ENCODE measurements at places on chromosomes 16 and 17.

GRCh38 chr16:68070249-68070730 lies 14.9 kb upstream of the NFATC3 start:
- no peak for DNase-seq

DNA sequence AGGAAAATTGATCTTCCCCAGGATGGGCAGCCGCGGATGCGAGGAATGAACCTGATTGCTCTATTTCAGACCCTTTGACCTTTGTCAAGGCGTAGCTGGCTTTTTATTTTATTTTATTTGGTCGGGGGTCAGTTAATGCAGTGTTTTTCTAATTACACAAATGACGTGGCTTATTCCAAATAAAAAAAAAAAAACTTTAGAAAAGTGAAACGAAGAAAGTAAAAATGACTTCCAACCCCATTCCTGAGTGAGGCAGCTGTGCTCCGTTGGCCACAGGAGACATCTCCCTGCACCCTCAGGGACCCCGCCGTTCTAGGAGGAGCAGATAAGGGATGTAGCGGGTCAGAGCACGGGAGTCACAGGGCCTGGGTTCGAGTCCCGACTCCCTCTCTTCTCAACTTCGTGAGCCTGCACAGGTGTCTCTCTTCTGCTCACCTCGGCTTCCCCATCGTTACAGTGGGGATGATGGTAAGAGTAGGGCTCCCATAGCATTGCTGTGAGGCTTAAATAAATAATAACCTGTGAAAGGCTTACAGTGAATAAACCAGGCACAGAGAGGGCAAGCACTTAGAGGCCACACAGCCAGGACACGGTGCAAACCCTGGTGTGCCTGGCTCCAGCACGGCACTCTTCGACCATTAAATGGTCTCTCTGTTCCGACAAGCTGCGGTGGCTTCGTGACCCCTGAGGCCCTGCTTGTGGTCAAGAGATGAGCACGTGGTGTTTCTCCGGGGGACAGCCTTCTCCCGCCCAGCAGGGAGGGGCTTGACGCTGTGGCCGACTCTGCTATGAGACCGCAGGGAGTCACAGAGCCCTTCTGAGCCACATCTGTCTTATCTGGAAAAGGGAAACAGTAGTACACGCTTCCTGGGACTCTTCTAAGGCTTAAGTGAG lies 10.2 kb downstream of the FOXF1 start:
- no peak for DNase-seq

GRCh38 chr17:49107211-49107557 lies 25.4 kb upstream of the B4GALNT2 start:
- no peak for DNase-seq

- no peak for DNase-seq
These were observed 8.9 kb downstream of the LDAF1 start for GRCh38 chr16:21167360-21167759.

DNA sequence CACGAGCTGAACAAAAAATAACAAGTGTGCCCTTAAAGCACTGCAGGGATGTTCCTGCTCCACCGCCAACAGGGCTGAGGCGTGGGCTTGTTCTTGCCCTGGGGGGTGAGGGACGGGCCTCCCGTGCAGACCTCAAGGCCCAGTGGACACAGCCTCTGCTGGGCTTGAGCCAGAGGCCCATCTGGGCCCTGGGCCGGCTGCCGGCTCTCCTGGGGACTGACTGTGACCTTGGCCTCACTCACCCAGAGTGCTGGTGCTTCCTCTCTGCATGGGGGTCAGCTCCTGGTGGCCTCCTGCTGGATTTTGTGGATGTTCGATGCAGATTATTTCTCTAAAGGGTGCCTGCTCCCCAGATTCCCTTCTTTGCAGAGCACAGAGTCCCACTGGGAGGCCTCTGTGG lies 54.2 kb upstream of the CDR2 start:
- DNase-seq = no peak

GRCh38 chr16:67150047-67150832 lies 558 bp downstream of the B3GNT9 start:
- peak; percentile 90 for DNase-seq

DNA sequence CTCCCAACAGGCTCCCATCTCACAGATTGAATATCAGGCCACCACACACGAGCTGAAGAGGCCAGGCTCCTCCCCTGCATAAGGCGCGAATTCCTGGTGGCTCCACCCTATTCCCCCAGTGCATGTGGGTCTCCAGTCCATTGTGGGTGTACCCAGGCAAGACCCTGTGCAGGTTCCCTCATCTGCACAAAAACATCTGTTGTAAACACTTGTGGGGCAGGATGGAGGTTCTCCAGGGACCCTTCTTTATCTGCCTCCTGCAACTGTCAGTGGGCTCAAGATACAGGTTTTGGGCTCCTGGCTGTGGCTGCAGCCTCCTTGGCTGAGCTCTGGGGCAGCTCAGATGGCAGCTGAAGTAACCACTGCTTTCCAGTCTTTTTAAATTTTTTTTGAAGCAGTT lies 17.6 kb upstream of the LGALS9 start:
- no peak for DNase-seq

GRCh38 chr17:70604854-70605253 lies 435.5 kb downstream of the KCNJ2 start:
- DNase-seq = no peak

- DNase-seq = peak; percentile 38
These were observed 174.9 kb upstream of the CIBAR2 start for GRCh38 chr16:85286951-85287814.

DNA sequence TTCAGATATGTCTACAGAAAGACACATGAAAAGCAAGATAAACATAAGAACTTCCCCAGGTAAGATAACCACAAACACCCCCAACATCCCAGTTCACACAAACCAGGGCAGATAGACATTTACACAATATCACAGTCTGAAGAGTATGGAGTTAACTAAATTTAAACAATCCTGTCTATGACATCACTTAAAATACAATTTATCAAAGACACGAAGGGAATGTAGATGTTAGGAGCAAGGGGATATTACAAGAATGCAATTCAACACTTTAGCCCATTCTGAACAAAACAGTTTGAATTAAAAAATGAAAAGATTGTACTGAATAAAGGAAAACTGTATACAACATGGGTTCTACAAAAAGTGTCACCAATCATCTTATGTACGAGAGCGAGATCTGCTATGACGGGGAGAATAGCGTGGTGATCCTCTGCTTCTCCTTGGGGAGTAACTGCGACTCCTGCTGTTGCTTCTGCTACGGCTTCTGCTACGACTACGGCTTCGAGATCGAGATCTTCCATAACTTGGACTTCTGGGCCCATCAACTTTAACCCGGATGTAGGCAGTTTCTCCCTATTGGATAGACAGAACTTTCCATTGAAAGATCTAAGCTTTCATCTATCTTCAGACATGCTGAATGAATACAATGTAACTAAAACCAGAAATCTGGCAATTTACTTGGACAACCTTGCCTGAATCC lies 1.9 kb downstream of the SRSF1 start:
- DNase-seq = no peak

GRCh38 chr17:61766520-61766919 lies 96.8 kb downstream of the BRIP1 start:
- no peak for DNase-seq

GRCh38 chr16:49116873-49117272 lies 164.8 kb downstream of the CBLN1 start:
- DNase-seq = no peak

- DNase-seq = no peak
These were observed 14.8 kb upstream of the GRIN2A start for GRCh38 chr16:10196999-10197398.

DNA sequence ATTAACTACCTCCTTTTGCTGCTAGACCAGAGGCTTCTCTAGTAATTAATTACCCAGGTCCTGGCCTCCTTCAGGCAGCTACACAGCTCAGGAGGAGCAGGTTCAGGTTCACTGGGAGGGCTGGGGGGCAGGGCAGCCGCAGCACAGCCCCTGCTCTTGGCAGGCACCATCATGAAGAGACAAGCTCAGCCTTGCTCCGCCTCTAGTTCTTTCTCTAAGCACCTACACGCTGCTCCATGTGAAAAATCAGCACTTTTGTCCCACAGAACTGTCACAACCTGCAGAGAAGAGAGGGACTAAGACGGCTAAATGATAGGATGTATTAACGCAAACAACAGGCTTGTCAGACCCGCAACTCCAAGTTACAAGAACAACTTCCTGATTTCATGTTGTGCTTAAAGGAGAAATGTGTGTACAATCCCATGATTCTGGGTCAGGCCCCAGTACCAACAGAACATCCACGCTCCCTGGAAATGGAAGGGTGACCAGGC lies 53.4 kb downstream of the GRB2 start:
- no peak for DNase-seq

GRCh38 chr17:4877089-4877488 lies 22.2 kb upstream of the C17orf107 start:
- DNase-seq = no peak

DNA sequence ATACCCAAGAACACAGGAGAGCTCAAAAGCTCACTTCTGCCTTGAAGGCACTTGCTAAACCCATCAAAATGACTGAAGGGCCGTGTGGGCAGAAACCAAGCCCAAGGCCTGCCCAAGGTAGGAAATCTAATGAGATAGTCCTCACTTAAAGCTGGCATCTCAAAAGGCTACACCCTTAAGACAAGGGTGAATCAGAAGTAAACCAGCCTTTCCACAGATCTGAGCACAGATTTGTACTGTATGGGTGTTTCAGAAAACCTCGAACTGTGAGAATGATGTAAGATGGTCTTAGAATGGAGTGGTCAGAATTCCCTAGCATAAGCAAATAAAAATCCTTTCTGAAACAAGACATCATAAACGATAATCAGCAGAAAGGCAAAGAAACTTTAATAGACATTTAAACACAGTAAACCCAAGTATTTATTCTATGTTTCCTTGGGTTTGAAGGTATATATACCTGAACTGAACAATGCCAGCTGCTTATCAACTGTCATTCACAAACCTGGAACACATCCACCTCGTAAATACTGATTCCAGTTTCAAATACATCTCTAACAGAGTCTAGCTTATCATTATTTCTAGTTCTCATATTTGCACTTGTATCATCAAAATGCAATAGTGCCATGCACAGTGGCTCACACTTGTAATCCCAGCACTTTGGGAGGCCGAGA lies 37.8 kb downstream of the GLG1 start:
- DNase-seq = no peak

GRCh38 chr16:66961065-66961744 lies at the start of gene CES3:
TSS of gene CES3 (plus strand) at chr16:66961266. CDS start at chr16:66961308, 42 bp downstream.
- peak; percentile 88 for DNase-seq

DNA sequence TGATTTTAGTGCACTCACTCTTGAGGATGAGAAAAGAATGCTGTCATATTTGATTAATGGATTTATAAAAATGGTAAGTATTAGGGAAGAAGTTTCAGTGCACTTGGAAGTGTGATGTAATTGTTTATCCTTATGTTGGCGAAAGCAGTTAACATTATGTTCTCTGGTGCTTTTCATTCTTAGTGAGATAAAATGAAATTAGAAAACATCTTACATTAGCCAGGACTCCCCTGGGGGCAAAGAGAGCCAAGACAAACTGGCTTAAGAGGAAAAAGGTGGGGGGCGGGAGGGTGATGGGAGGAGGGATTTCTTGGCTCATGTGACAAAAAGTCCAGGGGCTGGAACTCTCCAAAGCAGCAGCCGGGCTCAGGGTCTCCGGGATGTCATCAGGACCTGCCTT lies 73.2 kb downstream of the KNOP1 start:
- DNase-seq = peak; percentile 79

DNA sequence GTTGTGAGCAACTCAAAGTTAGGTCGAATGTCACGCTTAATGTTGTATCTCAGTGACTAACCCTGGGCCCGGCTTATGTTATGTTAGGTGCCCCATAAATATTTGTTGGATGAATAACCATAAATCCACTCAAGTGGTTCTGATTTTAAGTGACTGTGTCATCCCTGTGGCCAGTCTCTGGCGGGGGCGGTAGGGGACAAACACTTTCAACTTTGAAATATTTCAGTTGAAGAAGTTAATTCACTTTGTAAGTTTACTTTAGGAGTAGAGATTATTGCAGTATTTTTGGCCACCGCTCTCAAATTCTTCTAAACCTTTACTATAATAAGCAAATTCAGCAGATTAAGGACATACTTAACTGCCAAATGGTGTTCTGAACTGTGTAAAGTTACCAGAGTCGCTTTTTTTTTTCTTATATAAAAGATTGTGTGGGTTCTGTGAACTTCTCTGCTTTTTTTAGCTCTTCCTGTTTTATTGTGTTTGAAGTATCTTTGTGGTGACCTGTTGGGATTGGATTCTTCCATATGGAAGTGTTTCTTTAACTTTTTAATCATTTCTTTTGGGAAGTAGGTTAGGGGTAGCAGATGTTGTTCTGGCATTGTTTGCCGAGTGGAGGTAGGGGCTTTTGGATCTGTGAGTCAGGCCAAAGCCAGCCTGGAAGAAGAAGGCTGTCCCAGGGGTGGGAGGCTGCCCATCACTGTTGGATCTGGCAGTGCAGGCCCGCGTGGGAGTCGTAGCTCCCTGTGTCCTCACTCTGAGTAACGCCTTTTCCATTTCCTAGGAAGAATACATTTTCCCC lies 61.4 kb upstream of the TBX2 start:
- DNase-seq = peak; percentile 77

DNA sequence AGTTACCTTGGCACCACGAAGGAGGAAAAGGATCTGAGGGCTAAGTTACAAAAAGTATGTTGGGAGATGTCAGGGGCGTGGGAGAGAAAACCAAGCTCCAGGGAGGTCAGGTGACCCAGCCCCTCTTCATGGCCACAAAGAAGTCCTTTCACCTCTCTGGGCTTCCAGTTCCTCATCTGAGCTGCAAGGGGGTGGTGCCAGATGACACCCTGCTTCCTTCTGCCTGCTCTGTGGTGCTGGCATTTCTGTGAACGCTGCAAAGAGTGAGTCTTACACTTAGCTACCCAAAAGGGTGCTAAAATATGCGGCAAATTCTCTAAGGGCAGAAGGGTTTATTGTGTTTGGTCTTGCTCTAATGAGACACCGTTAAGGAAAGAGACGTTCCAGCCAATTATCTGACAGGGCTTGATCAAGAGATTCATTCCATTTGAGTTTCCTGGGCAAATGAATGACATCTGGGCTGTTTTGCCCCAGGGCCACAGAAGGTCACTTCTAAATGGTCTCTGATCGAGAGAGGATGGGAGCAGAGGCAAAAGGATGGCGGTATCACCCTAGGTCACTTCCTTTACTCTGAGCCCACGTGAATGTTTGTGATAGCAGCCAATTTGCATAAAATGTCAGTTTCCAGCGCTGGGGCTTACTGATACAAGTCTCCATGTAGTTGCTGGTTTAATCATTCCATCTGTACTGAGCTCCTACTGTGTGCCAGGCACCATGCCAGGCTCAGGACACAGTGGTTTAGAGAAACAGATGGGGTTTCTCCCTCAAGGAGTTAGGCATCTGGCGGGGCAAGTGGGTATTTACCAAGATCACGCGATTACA lies 210.2 kb downstream of the KATNIP start:
- DNase-seq = no peak

- DNase-seq = no peak
These were observed 8.0 kb downstream of the ZNF469 start for GRCh38 chr16:88390735-88391134.

Data from cardiac muscle cell (in vitro differentiated cells and primary cell).